ENCODE measurements at places on chromosomes 5 and 9. TPM values are rescaled to one million over a fixed set of nuclear protein-coding genes. Genes with fewer than 3 reads are reported as not detected.

SLC44A1 gene
- 26.5 TPM for total RNA-seq

DMRT3 gene
- total RNA-seq = not detected

NUTM2F gene
- total RNA-seq = not detected

IL13 gene
- total RNA-seq = not detected

MLANA gene
- total RNA-seq = not detected

NR5A1 gene
- 0.96 TPM for total RNA-seq

SYK gene
- 3.2 TPM for total RNA-seq

PDE6A gene
- total RNA-seq = not detected

SPATA31E1 gene
- not detected for total RNA-seq

- no peak for DNase-seq
Observed at GRCh38 chr9:13817754-13818278, 496.1 kb downstream of the NFIB start.

- DNase-seq = no peak
Observed at GRCh38 chr5:173645890-173646574, 29.6 kb upstream of the BOD1 start.

DNA sequence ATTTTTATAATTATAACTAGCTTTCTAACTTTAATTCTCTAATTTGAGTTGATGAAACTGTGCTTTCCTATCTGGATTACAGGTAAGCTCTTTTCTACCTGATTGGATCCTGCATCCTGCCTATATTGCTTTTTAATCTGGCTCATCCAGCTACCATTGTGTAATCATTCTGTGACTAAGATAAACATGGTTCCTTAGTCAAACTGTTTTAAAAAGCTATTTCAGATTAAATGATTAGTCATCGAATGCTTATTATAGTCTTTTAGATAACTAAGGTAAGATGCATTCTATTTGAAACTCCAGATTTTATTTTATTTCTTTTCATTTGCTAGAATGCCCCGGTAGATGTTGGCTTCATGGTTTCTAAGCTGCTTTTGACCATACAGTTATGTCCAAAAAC is 50.7 kb downstream of the ICE1 start:
- DNase-seq = no peak

DNA sequence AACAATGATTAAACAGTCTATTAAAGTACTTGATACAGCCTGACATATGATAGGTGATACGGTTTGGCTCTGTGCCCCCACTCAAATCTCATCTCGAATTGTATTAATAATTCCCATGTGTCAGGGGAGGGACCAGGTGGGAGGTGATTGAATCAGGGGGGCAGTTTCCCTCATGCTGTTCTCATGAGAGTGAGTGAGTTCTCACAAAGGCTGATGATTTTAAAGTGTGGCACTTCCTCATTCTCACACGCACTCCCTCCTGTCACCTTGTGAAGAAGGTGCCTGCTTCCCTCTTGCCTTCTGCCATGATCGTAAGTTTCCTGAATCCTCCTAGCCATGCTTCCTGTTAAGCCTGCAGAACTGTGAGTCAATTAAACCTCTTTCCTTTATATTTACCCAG is 40.1 kb upstream of the TARS1 start:
- no peak for DNase-seq

DNA sequence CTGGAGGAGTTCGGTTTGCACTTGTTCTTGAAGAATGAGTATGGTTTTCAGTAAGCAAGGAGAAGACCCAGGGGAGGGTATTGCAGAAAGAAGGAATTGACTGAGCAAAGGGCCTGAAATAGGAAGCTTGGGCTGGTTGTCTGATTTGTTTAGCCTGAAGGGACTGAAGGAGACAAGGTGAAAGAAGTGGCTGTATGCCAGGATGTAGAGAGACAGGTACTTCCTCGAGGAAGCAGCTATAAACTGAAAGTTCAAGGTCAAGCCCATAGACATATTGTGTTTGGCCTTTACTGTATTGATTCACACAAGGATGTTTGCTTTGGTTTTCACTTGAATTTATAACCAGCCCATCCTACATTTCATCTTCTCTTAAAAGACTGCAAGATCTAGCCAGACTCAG is 183.1 kb downstream of the PALM2AKAP2 start:
- no peak for DNase-seq

DNA sequence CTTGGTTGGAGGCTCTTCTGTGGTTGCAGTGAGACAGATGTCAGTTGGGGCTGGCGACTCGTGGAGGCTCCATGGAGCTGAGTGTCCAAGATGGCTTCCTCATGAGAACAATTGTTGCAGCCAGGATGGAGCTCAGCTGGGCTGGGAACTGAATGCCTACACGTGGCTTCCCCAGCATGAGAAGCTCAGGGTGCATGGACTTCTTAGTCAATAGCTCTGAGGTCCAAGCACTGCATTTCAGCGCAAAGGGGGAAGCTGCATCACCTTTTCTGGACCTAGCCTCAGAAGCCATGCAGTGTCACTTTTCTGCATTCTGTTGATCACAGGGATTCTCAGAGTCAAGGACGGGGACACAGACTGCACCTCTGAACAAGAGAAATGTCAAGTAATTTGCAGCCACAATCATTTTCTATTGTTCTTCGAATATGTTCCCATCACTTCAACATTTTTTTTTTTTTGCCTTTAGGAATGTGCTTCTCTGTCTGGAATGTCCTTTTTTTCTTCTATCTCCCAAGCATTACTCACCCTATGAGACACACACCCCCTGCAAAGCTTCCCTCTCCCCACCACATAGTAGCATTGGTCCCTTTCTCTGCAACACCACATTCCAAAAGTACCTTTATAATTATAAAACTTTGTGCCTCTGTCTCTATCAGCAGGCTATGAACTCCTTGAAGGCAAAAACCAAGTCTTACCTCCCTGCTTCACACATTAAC is 57.5 kb upstream of the STK32A start:
- no peak for DNase-seq

GRCh38 chr5:76582230-76583162 is 40.7 kb downstream of the F2RL2 start:
- no peak for DNase-seq

GRCh38 chr9:120950421-120951388 is 24.1 kb upstream of the TRAF1 start:
- DNase-seq = peak; percentile 67

- no peak for DNase-seq
Observed at GRCh38 chr5:65252977-65253376, 228.7 kb downstream of the ADAMTS6 start.

GRCh38 chr5:90747693-90748092 is 189.1 kb downstream of the ADGRV1 start:
- no peak for DNase-seq

DNA sequence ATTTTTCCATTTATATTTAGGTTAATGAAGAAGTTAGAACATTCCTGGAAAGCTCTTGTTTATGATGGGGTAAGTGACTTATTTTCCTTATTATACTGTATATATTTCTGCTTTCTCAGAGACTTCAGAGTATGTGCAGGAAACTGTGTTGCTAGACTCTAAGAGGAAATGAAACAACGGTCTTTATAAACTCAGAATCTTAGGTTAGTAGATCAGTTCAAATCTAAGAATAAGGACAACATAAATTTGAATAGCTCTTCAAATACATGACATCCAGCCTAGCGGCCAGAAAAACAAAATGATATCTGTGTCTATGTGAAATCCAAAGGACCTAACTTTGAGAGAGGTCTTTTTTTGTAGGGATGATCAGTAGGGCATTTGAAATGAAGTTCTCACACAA is 94.3 kb downstream of the PRKACG start:
- no peak for DNase-seq

GRCh38 chr5:135153661-135154060 is 119.6 kb upstream of the PITX1 start:
- DNase-seq = peak; percentile 33

DNA sequence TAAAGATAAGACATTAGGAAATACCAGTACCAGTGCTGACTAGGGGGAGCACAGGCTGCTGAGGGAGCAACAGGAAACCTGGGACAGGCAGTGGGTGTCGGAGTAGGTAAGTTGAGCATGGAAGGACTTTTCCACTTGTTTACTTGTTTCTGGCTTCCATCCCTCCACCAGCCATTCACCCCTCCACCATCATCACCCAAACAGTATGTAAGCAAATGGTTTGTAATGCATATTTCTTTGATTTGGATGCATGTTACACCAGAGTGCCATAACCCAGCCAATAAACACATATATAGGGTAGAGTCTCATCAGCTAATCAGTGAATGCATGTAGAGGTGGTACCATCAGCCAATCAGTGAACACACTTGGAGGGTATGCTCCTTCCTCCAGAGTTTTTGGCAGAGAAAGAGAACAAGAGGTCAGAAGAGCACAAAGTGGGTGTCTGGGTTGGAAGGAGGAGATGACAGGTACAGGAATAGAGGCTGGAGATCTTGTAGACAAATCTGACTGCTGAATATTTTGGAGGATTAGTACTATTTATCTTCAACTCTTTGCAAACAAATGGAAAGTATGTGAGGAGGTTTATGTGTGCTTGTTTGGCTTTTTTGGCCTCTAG is 37.7 kb upstream of the PDE8B start:
- no peak for DNase-seq

GRCh38 chr5:91556-92263 is at the start of gene PLEKHG4B:
PLEKHG4B (plus strand) TSS chr5:92168; CDS start chr5:92232, 64 bp downstream.
- DNase-seq = no peak

DNA sequence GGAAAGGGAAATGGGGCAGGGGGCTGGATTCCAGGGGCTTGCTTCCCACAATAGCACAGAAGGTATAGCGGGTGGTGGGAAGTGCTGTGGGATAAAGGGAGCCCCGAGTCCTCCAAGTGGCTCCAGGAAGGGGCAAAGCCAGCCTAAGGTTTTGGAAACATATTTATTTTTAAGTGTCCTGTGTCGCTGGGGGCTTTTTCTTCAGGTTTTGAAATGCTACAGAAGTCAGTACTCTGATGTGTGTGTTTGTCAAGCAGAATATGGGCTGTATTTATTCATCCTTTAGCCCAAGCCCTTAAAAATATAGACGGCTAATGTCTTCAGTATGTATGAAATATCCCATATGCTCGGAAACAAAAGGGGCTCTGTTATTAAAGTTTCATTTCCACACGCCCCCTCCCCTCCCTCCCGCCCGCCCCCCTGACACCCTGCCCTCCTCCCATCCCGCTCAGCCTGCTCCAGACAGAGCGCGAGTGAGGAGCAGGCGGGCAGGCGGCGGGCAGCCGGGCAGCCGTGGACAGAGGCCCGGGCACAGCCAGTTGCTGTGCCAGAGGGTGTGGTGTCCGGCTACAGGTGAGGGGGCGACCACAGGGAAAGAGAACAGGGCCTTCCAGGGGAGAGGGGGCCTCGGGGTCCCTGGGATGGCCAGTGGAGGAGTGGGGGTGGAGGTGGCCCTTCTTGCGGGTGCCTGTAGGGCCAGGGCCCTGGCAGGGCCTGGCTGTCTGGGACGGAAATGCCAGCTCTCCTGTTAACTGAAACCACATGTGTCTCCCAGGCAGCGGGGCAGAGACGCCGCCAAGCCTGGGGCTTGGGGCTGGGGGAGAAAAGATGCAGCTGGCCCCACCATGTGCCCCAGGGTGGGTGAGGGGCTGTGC is 39.6 kb upstream of the SYNPO start:
- no peak for DNase-seq

DNA sequence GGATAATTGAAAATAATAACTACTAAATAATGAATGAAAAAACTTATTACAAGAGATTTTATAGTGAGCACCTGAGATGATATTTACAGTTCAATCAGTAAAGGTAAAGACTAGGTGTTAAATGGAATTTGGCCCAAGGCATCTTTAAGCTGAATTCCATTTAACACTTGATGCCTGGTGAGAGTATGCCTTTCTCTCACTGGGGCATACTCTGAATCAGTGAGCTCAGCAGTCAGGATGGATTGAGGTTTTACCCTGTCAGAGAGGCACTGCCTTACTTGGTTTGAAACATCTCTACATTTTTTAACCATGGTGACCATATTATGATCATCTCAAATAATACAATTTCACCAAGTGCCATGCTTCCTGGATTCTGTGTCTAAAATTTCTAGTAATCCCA is 1416.3 kb downstream of the MAT2B start:
- DNase-seq = no peak

- DNase-seq = no peak
Observed at GRCh38 chr9:126819482-126819881, 14.6 kb downstream of the ZBTB43 start.

DNA sequence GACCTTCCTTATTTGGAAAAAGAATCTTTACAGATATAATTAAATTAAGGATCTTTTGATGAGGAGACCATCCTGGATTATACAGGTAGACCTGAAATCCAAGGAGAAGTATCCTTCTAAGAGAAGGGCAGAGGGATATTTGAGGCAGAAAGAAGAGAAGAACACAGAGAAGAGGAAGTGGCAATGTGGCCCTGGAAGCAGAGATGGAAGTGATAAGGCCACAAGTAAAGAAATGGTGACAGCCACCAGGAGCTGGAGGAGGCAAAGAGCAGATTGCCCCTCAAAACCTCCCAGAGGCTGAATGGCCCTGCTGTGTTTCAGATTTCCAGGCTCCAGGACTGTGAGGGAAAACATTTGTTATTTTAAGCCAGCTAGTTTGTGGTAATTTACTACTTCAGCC is 93.0 kb upstream of the ANKRD55 start:
- DNase-seq = no peak

- DNase-seq = no peak
Observed at GRCh38 chr5:74480201-74480600, 160.3 kb downstream of the ENC1 start.

GRCh38 chr5:6446042-6446441 is 2.6 kb upstream of the UBE2QL1 start:
- DNase-seq = no peak

GRCh38 chr9:79196606-79197005 is 375.2 kb upstream of the TLE4 start:
- DNase-seq = no peak

DNA sequence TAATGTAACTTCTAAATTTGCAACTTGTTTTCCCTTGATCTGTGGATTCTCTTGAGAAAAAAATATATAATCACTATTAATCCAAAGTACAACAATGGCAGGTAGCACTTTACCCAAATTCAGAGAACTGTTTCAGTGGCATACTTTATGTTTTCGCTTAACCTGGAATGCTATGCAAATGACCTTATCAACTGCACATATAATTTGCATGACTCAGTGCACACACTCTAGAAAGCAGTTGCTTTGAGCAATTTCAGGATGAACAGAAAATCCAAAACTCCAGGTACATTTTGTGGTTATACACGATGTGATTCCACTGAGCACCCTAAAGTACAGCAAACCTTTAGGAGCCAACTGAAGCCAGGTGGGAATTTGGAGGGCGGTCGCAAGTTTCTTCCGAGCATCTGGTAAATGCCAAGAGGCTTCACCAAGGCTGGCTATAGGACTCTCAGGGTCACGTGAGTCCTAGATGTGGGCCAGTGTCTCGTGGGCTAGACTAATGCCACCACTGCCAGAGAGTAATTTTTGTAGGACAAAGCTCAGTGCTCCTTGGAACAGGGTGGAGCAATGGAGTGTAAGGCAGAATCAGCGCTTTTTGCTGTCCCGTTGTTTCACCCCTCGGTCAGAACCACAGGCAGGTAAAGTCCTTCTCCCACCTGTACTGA is 37.3 kb downstream of the DMGDH start:
- no peak for DNase-seq

Data from ascending aorta (tissue), 2 donors.